ENCODE measurements at places on chromosomes 3 and 15. TPM values are rescaled to one million over a fixed set of nuclear protein-coding genes. Genes with fewer than 3 reads are reported as not detected.

GRCh38 chr3:23923786-23924185 lies 6.9 kb downstream of the RPL15 start:
- DNase-seq = no peak
- H3K36me3 ChIP-seq = peaks cover 17% of the 10 kb centered on the region
- H3K4me1 ChIP-seq = peaks cover 7% of the 10 kb centered on the region
- H3K27me3 ChIP-seq = no peaks in the 10 kb centered on the region
- no peak overlapping the region for H3K27ac ChIP-seq
- H3K4me3 ChIP-seq = no peak overlapping the region

Gene WWTR1
- total RNA-seq = 137 TPM

GRCh38 chr3:57694146-57694545 lies 1.3 kb upstream of the DENND6A start:
- no peak for DNase-seq
- no peaks in the 10 kb centered on the region for H3K36me3 ChIP-seq
- H3K4me1 ChIP-seq = peaks cover 7% of the 10 kb centered on the region

GRCh38 chr3:159593927-159594605 lies 394.6 kb upstream of the IL12A start:
- H3K4me1 ChIP-seq = peaks cover 45% of the 10 kb centered on the region
- peak; percentile 52 for DNase-seq
- peaks cover 8% of the 10 kb centered on the region for H3K27me3 ChIP-seq
- no peaks in the 10 kb centered on the region for H3K36me3 ChIP-seq

DNA sequence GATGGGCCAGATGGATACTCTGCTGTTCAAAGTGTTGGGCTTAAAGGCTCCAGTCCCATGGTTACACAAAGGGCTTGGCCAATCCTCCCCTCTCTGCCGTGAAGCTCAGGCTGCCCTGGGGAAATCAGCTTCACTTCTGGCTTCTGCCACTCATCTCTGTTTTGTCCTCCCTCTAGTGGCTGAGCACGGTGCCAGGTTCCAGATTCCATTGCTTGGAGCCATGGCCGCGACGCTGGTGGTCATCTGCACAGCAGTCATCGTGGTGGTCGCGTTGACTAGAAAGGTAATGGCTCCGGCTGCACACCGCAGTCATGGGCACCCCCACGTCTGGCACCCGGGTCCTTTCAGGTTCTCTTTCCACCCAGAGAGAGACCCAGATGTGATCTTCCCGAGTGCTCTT lies 5.6 kb downstream of the TIGIT start:
- peak; percentile 30 for DNase-seq
- no peak overlapping the region for H3K27ac ChIP-seq
- H3K36me3 ChIP-seq = no peaks in the 10 kb centered on the region
- H3K4me3 ChIP-seq = no peak overlapping the region
- H3K27me3 ChIP-seq = peaks cover 8% of the 10 kb centered on the region
- peaks cover 9% of the 10 kb centered on the region for H3K4me1 ChIP-seq

DNA sequence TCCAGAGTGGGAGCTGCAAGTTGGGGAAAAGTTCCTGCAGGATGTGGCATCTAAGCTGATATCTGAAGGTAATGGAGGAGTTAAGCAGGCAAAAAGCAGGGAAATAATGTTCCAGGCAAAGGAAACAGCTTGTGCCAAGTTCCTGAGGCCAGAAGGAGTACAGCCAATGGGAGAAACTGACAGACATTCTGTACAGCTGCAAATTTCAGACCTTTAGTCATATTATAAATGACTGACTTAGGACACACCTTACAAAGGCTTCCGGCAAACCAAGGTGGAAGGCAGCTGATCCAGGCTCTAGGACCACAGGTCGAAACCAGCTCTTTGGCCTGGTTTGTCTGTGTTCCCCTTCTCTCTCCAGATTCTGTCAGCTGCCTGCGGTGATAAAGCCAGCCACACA lies 9.3 kb downstream of the WWTR1 start:
- peak overlapping the region; percentile 32 for H3K27ac ChIP-seq
- peaks cover 60% of the 10 kb centered on the region for H3K4me1 ChIP-seq
- no peak for DNase-seq
- H3K4me3 ChIP-seq = peak overlapping the region; percentile 70
- peaks cover 63% of the 10 kb centered on the region for H3K36me3 ChIP-seq
- H3K27me3 ChIP-seq = peaks cover 2% of the 10 kb centered on the region

DNA sequence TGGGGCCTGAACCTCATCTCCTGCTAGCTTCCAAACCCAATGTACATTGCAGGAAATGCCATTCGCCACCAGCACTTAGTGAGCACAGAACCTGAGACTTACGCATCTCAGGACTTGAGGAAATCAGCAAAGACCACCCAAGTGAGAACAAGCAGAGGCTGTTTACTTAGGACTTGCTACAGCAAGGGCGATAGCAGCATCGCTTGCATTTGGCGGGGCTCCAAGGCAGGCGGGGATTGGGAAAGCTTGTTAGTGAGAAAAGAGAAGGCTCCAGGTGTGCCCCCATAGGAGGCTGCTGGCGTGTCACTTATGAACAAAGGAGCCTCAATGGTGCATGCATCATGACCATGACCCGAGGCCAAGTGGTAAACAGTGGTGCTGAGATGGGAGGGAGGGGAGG lies 19.7 kb downstream of the SLC6A20 start:
- H3K27ac ChIP-seq = no peak overlapping the region
- H3K36me3 ChIP-seq = no peaks in the 10 kb centered on the region
- peaks cover 16% of the 10 kb centered on the region for H3K27me3 ChIP-seq
- H3K4me1 ChIP-seq = peaks cover 26% of the 10 kb centered on the region

Data from endothelial cell (in vitro differentiated cells).